ENCODE measurements at places on chromosomes 6 and 20.

DNA sequence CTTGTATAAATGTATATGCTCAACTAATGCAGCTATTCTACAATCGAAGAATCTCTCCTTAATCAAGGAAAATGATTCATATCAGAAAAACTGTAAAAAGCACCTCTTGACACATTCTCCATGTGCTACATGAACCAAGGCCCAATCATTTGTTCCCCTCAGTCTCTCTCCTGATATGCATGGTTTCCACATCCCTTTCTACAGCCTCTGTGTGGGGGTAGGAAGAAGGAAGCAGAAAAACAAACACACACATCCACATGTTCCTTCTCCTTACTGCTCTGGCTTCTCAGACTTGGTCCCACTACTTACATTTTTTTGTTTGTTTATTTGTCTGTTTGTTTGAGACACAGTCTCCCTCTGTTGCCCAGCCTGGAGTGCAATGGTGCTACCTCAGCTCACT, 510.5 kb downstream of the PRKN start:
- no peak for DNase-seq

DNA sequence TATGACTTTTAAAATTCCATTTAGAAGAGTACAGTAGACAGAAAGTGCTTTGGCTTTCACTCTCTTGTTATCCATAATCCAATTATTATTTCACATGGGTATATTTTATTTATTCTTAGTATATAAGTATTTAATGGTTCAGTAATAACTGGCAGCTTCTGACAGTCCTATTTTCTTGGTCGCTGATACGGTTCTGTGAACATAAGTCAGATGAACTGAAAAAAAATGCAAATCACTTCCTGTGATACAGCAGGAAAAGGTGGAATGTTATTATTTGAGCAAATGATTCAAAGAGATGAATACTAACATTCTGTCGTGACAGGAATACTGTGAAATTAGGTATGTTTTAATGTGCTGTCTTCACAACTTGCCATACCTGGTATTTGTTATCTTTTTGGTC, 132.3 kb downstream of the ARHGAP18 start:
- no peak for DNase-seq

GRCh38 chr6:151877458-151877857, 70.0 kb downstream of the ESR1 start:
- no peak for DNase-seq

DNA sequence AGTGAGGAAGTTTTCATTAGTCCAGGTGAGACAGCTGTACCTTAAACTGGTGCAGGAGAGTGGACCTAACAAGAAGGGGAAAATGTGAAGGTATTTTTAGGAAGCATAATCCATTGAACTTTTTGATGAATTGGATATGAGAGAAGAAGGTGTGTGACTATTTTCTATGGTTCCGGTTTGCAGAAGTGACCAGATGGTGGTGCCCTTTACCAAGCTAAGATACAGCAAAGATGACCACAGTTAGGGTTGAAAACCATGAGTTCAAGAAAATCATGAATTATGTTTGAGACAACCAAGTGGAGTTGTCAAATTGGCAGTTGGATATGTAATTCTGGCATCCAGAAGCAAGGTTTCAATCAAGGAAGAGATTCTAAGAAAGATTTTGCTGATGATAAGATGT, 61.9 kb upstream of the NRSN1 start:
- no peak for DNase-seq

DNA sequence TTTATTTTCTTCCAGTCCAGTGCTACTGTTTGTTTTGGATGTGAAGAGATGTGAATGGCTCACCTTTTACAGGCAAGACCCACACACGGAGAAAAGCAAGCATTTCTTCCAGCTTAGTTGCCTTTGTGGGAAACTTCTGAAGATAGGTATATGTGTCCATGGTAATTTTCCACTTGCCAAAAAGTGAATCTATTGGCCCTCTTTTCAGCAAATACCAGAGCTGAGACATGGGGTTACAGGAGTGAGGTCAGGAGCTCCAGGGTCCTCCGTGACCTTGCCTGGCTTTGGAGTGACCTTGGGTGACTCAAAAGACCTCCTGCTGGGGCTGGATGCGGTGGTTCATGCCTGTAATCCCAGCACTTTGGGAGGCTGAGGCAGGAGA, 166.7 kb downstream of the SCML4 start:
- DNase-seq = no peak

GRCh38 chr6:12283904-12284303, 6.3 kb upstream of the EDN1 start:
- DNase-seq = no peak

DNA sequence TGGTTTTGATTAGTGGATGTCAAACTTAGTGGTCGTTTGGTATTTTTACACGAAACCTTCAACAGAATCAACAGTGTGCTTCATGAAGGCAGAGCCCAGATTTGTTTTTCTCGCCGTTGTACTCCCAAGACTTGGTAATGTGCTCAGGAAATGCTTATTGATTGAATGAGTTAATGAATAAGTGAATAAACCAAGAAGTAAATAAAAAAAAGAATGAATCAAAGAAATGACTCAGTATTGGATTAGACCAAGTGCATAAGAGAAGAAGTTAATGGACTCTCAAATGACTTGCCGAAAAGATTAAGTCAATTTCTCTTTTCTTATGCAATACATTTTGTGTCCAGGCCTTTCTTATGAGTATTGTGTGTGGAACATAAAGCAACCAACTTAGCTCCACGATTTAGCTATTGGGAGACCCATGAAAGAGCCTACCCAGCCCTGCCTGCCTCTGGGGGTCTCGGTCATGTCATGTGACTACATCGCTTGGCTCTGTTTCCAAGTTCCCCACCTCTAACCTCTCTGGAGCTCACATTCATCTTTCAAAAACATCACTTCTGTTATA, 10.6 kb upstream of the FUCA2 start:
- DNase-seq = no peak

- DNase-seq = no peak
Observed at GRCh38 chr6:138428944-138429598, 25.0 kb downstream of the HEBP2 start.

Measured in vagina (tissue), 2 donors.